ENCODE measurements at places on chromosomes 13 and 19.

GRCh38 chr13:46520166-46520565 is 32.8 kb upstream of the LRCH1 start:
- no peak for DNase-seq

- no peak for DNase-seq
These were observed 212.5 kb downstream of the DLEU7 start for GRCh38 chr13:50631041-50631440.

- no peak for DNase-seq
These were observed 16.8 kb downstream of the DAPK3 start for GRCh38 chr19:3954107-3954506.

GRCh38 chr13:80866921-80867320 is 526.0 kb upstream of the SPRY2 start:
- DNase-seq: no peak

- DNase-seq: no peak
These were observed 58.7 kb downstream of the DPY19L3 start for GRCh38 chr19:32464279-32464678.

GRCh38 chr19:15813916-15814315 is 1.5 kb downstream of the OR10H1 start:
- no peak for DNase-seq

DNA sequence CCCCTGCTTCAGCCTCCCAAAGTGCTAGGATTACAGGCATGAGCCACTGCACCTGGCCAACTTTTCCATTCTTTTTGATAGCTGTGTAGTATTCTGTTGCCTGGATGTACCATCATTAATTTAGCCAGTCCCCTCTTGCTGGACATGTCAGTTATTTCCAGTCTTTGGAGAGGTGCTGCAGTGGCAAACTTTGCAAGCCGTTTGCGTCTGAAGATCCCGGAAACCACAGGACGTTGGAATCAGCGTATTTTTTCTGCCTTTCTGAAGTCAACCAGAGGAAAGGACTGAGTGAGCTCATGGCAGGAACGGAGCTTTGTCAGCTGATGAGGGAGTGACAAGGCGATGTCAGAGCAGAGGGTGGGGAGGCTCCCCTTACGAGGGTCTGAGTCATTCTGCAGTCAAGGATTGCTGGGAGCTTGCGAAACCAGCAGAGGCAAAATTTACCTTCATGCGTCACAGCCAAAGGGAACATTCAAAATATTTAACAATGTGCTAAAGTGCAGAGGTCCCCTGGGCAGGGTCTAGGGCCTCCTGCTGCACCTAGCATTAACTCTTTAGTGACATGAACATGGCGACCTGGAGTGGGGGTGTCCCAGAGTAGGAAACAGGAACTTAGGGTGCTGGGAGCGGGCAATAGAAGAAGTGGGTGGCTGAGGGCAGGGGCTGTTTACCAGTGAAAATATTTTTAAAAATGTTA is 5.6 kb downstream of the C5AR1 start:
- DNase-seq: no peak

DNA sequence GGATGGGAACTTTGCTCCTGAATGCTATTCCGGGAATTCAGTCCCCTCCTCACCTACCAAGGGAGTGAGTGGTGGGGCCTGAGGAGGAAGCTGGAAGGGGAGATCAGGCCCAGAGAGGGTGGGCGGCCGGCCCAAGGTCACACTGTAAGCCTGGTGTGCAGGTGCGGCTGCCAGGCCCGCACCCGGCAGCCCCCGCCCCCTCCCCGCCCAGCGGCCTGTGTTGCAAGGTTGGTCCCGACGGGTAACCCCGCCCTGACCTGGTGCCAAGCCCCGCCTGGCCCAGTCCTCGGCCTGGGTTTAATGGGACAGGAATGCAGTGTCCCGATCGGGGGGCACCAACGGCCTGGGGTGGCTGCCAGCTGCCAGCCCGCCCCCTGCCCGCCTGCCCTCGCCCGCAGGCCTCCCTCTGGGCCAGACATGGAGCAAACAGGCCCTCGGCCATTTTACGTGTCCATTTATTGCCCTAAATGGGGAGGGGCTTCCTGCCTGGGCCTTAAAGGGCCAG is 5.5 kb downstream of the ZBTB7A start:
- no peak for DNase-seq

- no peak for DNase-seq
These were observed 124.9 kb downstream of the KCNRG start for GRCh38 chr13:50140153-50140552.

GRCh38 chr19:8311461-8312260 is 3.5 kb upstream of the CD320 start:
- DNase-seq: no peak

DNA sequence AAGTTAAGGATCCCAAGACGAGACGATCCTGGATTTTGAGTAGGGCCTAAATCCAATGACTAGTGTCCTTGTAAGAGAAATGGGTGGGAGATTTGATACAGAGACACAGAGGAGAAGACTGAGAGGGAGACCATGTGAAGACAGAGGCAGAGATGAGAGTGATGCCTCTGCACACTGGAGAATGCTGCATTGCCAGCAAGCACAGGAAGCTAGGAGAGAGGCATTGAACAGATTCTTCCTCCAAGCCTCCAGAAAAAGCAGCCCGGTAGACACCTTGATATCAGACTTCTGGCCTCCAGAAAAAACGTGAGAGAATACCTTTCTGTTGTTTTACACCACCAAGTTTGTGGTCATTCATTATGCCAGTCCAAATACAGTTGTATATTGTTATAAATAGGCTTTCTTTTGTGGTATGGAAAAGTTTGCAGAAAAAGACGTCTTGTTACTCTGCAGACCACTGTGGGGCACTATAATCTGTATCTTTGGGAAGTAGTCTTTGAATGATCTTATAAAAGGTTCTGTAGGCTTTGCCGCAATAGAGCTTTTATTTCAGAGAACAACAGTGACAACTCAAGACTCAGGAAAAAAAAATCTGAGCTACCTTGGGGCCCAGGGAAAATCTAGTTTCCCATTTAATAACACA is 17.9 kb upstream of the RFC3 start:
- DNase-seq: no peak

- DNase-seq: no peak
These were observed 375.8 kb upstream of the TSHZ3 start for GRCh38 chr19:31725051-31725450.

- no peak for DNase-seq
These were observed 125.4 kb downstream of the FGF14 start for GRCh38 chr13:102276404-102276803.

GRCh38 chr13:28623782-28624706 is 34.9 kb upstream of the POMP start:
- no peak for DNase-seq

DNA sequence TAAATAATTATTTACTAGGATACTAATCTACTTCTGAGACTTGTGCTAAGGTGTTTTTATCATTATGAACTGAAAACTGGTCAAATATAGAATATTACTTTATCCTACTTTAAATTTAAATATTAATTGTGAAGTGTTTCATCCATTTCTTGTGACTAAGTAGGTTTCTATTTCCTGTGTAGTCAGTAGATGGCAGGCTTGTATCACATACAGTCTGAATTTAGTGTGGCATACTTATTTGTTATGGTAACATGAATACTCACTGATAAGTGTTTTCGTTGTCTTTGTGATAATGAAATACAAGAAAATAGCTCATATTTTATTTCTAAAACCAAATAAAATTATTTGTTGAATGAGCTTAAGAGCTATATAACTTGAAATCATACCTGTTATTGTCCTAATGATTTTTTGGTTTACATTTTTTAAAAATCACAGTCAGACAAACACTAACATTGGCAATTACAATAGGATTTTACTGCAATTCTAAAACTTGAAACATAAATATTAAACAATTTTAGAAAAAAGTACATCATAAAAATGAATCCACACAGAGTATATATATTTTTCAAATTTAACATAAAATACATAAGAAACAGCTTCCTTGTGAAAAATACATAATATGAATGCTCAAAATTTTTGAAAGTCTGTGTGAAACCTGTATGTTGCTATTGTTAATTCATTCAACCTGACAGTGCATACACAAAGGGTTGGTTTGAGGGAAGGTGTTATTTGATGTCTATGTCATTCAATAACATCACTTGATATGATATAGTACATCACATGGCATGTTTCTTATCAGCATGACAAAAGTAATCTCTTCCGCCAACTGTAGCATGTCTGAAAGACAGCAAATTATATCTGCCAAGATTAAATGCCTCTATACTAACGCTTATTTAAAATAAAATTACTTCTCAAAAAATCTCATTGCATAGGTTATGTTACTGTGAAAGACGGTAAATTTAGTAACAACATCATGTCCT is 904.8 kb upstream of the PCDH20 start:
- DNase-seq: no peak

DNA sequence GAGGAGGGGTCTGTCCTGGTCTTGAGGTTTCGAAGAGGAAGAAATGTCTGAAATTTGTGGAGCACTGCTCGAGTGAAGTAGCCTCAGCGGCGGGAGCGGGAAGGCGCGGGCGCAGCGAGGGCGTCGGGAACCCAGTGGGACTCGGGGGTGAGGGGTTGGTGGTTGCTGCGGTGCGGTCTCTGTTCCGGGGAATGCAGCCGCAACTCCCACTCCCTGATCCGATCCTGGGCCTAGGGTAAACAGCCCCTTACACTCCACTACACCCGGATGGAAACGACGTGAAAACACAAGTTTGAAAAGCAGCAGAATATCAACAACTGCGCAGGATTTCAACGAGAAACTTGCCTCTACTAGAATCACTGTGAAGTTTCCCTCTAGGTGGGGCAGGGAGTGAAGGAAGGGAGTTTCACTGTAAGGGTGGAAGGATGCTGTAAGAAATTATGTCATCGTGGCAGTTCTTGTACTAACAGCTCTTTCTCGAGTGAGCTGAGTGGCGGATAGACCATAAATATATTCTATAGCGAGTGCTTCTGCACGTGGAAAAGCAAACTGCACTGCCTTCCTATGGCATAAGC is 2.0 kb upstream of the KLF12 start:
- peak; percentile 7 for DNase-seq

GRCh38 chr13:74761801-74762757 is 627.9 kb upstream of the KLF12 start:
- no peak for DNase-seq

DNA sequence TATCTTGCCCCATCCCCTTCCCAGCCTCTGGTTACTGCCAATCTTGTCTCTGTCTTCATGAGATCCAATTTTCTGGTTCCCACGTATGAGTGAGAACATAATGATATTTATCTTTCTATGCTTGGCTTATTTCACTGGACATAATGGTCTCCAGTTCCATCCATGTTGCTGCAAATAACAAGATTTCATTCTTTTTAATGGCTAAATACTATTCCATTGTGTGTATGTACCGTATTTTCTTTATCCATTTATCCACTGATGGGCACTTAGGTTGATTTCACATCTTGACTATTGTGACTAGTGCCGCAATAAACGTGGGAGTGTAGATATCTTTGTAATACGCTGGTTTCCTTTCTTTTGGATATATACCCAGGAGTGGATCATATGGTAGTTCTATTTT is 43.0 kb downstream of the CHST8 start:
- no peak for DNase-seq

GRCh38 chr19:7552781-7553180 is 17.3 kb downstream of the PNPLA6 start:
- no peak for DNase-seq

DNA sequence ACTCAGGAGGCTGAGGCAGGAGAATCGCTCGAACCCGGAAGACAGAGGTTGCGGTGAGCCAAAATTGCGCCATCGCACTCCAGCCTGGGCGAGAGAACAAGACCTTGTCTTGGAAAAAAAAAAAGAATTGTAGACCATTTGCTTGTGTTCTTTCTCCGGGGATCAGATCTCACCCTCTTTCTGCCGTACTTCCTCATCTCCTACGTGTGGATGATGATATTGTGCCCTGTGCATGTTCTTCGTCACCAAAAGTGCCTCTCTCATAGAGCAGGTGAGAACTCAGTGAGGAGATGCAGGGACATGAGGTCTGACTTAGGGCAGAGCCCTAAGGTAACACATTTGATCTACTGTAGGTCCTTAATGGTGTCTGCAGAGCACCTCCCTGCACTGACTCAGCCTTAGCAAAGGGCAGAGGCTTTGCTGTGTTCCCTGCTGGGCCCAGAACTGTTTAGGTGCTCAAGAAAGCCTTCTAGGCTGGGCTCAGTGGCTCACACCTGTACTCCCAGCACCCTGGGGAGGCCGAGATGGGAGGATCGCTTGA is 1.3 kb downstream of the APOC2 start:
- DNase-seq: no peak

DNA sequence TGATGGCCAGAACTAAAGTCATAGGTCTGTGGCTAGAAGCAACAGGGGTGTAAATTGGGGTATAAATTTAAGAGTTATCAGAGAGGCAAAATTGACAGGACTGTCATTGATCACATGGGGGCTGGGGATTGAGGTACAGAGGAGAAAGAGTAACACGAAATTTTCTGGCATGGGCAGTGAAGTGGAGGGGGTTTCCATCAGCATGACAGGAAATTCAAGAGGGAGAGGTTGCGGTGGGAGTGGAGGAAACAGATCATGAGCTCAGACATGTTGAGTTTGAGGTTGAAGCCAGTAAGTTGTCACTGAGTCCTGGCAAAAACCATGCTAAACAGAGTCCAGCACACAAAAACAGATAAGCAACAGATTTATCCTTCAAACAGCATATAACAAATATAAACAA is 192.1 kb upstream of the TSC22D1 start:
- DNase-seq: no peak

DNA sequence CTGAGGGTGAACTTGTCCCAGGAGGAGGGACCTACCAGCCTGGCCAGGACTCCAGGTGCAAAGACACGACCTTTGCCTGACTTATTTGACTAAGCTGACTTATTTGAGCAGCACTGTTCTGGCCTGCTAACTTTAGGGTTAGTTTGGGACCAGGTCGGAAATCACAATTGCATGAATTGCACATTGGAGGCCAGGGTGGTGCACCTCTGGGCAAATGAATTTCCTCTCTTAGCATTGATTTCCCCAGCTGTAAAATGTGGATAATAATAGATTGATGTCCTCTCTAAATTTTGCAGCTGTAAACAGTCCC is 1.4 kb upstream of the BST2 start:
- no peak for DNase-seq

DNA sequence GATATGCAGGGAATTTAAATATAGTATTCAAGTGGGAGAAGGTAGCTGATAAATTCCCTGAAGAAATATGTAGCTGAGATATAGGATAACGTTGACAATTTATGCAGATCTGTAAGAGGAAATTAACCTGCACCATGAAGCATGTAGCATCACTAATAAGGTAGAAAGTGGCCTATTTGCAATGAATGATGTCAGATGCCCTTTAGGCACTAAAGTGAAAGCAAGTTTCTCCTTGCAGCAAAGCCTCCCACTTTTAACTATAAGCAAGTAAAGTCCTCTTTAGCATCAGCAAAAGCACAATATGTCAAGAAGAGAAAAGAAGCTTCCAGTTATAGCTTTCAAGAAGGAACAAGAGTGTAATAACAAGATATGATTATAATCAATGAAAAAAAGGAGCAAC is 102.5 kb upstream of the SLITRK1 start:
- no peak for DNase-seq

GRCh38 chr13:85520445-85520844 is 278.8 kb downstream of the SLITRK6 start:
- DNase-seq: no peak

DNA sequence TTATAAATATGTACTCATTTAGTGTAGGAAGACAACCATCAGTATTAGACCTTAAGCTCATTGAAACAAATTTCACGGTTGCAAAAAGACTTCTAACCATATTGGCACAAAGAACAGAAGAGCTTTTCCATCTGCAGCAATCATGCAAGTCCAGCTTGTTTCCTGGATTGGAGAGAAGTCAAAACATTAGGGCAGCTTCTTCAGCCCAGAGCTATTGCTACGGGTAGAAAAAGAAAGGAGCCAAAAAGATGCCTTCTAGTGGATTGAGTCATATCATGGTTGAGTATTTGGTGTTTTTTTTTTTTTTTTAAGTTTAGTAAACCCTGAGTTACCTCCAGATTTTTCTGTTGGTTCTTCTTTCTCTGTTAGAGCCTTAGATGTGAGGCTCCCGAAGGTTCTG is 99.8 kb downstream of the WDFY2 start:
- DNase-seq: no peak
